ENCODE measurements at places on chromosomes 12 and 14.
A peak's percentile ranks its signal among the peaks of the same experiment; 100 is the strongest.

DNA sequence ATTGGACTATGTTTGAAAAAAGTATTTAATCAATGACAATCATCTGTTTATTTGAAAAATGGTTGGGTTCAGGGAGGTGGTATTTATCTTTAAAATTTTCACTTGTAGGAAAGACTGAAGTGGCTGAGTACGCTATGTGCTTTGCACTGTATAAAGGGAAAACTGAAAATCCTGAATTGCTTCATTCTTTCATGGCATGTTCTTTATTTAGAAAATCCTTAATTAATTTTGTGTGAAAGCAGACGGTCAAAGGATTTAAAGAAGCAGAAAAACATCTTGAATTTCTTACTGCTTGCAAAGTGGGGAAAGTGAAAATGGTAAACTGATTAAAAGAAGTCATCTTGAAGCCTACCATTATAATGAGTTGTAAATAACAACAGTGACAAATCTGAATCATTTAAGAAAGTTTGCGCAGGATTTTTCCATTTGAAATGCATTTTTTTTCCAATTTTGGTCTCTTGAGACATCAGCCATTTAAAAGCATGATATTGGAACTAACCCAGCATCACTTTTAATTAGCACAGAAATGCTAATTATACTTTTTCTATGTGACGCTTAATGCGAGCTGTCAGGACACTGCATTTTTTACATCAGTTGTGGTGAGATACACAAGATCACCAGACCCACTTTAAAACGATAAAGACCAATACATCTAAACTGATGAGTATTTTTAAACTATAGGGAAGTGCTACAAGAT lies 169.0 kb downstream of the NEDD1 start:
- DNase-seq, result no peak

GRCh38 chr12:32754111-32754510 lies 1.6 kb downstream of the YARS2 start:
- no peak for DNase-seq

GRCh38 chr12:132210223-132211055 lies 66.2 kb downstream of the NOC4L start:
- no peak for DNase-seq

DNA sequence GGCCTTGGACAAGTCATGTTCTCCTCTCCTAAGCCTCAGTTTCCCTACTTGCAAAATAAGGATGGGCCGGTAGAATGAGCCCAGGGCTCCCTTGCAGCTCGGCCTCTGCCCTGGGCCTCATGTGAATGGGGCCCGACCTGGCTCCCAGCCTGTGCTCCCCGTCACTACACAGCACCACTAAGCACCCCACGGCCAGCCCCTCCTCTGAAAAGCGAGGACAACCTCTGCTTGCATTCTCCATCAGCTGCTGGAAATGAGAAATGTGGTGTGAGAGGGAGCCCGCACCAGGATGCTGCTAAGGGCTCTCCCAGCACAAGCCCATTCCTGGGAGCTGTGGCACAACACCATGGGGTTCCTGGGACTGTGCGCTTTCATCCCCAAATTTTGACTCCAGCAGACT lies 10.2 kb downstream of the SLC25A47 start:
- no peak for DNase-seq

DNA sequence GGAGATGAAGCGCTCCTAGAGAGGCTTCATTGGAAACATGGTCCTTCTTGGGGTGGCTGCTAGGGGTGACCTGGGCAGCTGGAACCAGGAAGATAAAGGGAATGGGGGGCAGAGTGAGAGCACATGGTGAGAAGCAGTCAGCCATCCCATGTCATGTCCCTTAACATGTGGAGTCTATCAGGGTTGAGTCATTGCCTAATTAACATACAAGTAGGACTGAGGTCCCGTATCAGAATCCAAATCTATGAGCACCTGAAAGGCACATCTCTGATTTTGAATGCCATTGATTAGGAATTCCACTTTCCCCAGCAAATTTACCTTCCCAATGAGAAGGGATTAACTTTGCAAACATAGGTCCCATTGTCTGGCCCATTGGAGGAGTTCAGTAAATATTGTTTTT lies 20.3 kb upstream of the PPP1R1A start:
- DNase-seq, result no peak

- DNase-seq, result peak; percentile 15
Measured at GRCh38 chr14:85214471-85214870, 315.5 kb upstream of the FLRT2 start.

DNA sequence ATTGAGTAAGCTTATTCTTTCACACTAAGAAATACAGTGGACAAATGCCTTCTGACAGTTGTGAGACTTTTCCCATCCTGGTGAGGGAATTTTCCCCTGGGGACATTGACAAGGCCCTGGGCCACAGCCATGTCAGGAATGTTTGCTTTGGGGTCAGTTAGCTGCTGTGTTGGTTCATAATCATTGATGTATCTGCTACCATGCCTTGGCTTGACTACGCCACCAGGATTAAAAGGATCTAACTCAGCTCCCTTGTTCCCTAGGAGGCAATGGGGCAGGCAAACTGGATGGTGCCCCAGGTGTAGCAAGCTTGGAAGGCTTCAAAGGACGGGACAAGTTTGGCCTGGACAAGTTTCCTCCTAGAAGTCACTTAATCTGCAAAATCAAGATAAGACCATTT lies 3.1 kb upstream of the CCDC88C start:
- DNase-seq, result peak; percentile 27

GRCh38 chr14:102187044-102187443 lies 47.3 kb downstream of the WDR20 start:
- DNase-seq, result peak; percentile 85

- DNase-seq, result peak; percentile 38
Measured at GRCh38 chr12:83826112-83826511, 1086.5 kb downstream of the SLC6A15 start.

- no peak for DNase-seq
Measured at GRCh38 chr12:124169577-124170284, 125.2 kb upstream of the RFLNA start.

DNA sequence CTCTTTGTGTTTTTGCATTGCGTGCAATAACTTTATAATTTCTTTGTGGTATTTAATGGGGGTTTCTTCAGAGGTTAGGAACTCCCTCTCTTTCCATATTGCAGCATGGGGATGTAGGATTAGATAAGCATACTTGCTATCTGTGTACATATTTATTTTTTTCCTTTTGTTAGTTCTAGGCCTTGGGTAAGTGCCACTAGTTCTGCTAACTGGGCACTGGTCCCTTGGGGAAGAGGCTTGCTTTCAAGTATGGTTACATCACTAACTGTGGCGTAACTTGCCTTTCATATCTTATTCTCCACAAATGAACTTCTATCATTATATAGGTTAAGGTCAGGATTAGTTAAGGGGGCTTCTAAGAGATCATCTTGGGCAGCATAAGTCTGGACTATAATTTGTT lies 31.5 kb upstream of the SLCO1B3 start:
- no peak for DNase-seq

- DNase-seq, result no peak
Measured at GRCh38 chr14:77240336-77240915, 30.6 kb downstream of the NGB start.

DNA sequence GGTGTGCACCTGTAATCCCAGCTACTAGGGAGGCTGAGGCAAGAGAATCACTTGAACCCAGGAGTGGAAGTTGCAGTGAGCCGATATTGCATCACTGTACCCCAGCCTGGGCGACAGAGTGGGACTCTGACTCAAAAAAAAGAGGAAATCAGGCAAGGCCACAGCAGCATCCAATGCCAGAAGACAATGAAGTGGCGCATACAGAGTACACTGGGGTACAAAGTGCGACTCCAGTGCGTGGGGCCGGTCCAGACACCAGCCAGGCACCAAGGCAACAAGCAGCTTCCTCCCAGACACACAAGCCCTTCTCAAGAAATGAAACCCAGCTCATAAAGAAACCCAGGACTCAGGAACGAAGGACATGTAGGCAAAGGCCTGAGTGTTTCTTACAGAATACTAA lies 28.2 kb downstream of the TTC7B start:
- DNase-seq, result no peak

DNA sequence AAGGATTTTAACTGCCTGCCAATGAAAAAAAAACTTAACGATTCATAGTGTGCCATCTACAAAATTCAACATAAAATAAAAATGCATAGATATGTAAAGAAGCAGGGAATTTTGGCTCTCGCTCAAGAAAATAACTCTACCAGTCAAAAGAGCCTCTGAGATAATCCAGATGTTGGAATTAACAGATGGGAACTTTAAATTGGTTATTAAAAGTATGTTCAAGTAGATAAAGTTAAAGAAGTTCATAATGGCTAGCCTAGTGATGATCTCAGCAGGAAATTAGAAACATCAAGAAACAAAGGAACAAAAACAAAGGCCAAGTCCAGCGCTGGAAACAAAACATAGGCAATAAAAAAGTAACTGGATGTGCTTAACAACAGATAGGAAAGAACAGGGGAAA lies 23.1 kb downstream of the PIK3C2G start:
- no peak for DNase-seq

DNA sequence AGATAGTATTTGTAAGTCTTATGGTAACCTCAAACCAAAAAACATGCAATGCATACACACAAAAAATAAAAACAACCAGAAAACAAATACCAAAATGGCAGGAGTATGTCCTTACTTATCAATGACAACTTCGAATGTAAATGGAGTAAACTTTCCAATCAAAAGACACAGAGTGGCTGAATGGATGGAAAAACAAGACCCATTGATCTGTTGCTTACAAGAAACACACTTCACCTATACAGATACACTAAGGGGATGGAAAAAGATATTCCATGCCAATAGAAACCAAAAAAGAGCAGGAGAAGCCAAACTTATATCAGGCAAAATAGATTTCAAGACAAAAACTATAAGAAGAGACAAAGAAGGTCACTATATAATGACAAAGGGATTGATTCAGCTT lies 8.7 kb upstream of the DCAF5 start:
- DNase-seq, result no peak

DNA sequence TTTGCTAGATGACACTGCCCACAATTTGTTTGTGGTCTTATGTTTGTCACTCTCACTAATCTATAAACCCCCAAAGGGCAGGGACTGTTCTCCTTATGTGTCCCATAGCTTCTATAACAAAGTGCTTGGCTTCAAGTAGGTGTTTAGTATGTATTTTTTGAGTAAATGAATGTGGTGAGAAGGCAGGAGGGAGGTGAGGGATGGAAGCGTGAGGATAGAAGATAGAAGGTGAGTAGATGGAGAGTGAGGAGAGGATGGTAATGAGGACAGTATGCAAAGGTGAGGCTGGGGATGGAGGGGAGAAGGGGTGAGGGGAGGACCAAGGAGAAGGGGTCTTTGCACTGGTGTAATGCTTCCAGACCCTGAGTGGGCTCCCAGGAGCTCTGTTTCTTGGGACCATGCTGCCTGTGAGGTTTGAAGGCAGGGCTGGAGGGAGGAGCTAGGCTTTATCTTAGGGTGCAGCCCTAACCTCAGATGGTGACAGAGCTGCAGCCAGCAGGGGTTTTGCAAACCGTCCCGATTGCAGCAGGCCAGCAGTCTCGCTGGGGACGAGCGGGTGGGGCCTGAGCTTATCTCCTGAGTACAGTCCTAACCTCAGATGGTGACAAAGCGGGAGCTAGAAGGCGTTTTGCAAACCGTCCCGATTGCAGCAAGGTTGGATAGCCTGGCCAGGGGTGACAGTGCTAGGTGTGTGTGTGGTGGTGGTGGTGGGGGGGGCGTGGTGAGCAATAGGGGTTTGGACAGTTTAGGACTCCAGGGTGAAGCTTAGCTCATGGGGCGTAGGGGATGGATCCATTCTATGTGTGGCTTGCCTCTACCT lies 6.5 kb downstream of the CEBPE start:
- no peak for DNase-seq

- DNase-seq, result no peak
Measured at GRCh38 chr12:41604830-41605229, 416.7 kb downstream of the PDZRN4 start.

DNA sequence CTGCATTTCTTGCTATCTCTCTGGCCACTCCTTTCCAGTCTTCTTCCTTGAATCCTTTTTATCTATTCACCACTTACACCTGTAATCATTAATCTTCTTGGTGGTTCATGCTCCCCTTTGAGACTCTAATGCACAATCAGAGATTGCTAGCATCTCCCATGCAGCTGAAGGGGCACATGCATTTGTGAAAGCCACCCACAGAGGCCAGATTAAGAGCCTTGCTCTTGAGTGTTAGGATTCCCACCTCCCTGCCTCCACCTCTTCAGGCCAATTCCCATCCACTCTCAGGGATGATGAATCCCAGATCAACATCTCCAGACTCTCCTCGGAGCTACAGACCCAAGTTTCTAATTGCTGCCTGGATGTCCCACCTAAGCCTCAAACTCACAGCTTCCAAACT lies 19.4 kb upstream of the KRT18 start:
- no peak for DNase-seq

DNA sequence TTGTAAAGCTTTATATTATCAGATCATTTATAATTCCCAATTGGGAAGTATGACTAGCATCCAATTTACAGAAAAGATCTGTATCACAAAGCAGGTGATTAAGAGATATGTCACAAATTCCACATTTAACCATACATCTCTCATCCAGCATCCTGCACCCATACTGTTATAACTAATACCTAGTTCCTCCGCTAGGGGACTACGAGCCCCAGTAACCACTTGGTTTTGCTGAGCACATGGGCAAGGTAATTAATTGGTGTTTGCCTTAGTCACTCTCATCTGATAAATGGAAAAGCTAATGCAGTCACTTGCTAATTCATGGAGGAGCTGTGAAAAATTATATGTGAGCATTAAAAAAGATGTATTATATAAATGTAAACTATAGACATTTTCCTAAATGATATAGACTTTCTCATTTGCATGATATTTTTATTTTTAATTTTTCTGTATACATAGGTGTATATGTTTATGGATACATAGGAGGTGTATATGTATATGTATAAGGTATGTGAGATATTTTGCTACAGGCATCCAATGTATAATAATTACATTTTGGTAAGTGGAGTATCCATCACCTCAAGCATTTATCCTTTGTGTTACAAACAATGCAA lies 1031.8 kb downstream of the GALC start:
- DNase-seq, result peak; percentile 12

DNA sequence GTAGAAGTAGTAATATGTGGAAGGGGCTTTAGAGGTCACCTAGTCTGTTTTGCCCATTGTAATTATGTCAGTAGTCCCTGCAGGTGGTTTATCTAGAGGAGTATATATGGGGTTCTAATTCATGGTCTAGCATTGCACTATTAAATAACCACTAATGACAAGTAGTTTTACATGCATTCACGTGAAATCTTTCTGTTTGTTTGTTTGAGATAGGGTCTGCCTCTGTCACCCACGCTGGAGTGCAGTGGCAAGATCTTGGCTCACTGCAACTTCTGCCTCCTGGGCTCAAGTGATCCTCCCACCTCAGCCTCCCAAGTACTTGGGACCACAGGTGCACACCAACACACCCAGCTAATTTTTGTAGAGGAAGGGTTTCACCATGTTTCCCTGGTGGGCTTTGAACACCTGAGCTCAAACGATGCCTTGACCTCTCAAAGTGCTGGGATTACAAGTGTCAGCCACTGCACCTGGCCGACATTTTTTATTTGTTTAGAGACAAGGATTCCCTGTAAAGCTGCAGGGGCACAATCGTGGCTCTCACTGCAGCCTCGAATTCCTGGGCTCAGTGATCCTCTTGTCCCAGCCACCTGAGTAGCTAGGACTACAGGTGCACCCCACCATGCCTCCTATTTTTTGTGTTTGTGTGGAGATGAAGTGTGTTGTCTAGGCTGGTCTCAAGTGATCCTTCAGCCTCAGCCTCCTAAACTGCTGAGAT lies 12.0 kb upstream of the PSEN1 start:
- no peak for DNase-seq
